ENCODE measurements at places on chromosomes 11 and 22.

- no peak overlapping the region for H3K27ac ChIP-seq
- H3K36me3 ChIP-seq = peaks cover 91% of the 10 kb centered on the region
- DNase-seq = no peak
- no peaks in the 10 kb centered on the region for H3K27me3 ChIP-seq
Measured at GRCh38 chr22:38295863-38296262, 21.4 kb downstream of the CSNK1E start.

DNA sequence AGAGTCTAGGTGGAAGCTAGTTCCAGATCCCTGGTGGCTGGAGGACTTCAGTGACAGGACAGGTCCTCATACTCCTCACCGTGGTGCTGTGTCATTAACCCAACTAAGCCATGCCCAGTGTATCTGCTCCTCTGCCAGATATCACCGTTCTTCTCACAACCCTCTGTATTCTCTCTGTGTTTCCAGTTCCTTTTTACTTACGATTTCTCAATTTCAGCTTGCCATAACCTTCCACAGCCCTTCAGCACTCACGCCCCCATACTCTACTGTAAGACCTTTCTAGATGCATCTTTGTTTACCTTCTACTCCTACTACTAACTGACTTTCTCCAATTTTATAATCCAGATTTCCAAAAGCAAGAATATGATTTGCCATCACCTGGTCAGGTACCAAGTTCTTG is 26.1 kb upstream of the RIC3 start:
- no peak overlapping the region for H3K27ac ChIP-seq
- H3K4me3 ChIP-seq = no peak overlapping the region
- no peaks in the 10 kb centered on the region for H3K4me1 ChIP-seq
- no peak for DNase-seq

GRCh38 chr22:27772984-27773498 is 28.5 kb downstream of the MN1 start:
- no peak overlapping the region for H3K4me3 ChIP-seq
- H3K4me1 ChIP-seq = peaks cover 10% of the 10 kb centered on the region
- H3K27me3 ChIP-seq = no peaks in the 10 kb centered on the region
- H3K27ac ChIP-seq = no peak overlapping the region
- no peaks in the 10 kb centered on the region for H3K36me3 ChIP-seq

GRCh38 chr11:10503221-10503620 is 37.8 kb downstream of the RNF141 start:
- no peak overlapping the region for H3K27ac ChIP-seq
- H3K4me3 ChIP-seq = no peak overlapping the region

DNA sequence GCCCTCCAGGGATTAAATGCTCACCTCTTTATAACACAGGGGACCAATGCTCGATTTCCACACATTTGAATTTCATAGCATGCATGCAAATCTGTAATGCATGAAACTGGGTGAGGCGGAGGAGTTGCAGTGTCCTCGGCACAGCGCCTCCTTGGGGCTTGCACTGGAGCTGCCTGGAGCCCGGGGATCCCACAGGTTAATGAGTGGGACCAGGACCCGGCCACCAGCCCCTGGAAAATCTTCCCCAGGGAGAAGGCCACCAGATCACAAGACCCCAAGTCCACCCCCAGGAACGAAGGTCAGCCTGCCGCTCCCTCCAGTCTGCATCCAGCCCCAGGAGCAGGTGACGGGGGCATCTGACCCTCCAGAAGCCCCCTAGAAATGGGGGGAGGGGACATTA is 119.1 kb downstream of the MN1 start:
- H3K27me3 ChIP-seq = peaks cover 4% of the 10 kb centered on the region
- no peaks in the 10 kb centered on the region for H3K36me3 ChIP-seq
- no peak overlapping the region for H3K4me3 ChIP-seq
- H3K27ac ChIP-seq = no peak overlapping the region
- DNase-seq = no peak
- H3K4me1 ChIP-seq = no peaks in the 10 kb centered on the region

- no peak overlapping the region for H3K4me3 ChIP-seq
- no peaks in the 10 kb centered on the region for H3K4me1 ChIP-seq
- no peaks in the 10 kb centered on the region for H3K36me3 ChIP-seq
- DNase-seq = peak; percentile 27
- H3K27ac ChIP-seq = no peak overlapping the region
Measured at GRCh38 chr11:61985869-61986268, 18.4 kb upstream of the FTH1 start.

DNA sequence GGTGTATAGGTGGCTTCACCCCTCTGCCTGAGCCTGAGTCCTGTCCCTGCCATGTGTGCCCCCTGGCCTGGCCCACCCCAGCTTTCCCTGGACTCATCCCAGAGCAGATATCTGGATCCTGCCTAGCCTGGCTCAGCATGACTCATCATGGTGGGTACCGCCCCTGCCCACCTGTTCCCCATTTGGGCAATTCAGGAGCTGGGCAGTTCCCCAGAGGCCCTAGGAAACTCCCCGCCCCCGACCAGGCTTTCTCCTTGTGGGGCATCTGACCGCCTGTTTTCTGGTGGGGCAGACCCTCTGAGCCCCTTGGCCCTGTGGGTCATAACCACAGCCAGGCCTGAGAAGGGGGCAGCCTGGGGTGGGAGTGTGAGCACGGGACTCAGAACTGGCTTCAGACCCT is 4.4 kb downstream of the TSPO start:
- H3K4me3 ChIP-seq = no peak overlapping the region
- peaks cover 15% of the 10 kb centered on the region for H3K4me1 ChIP-seq
- no peaks in the 10 kb centered on the region for H3K27me3 ChIP-seq
- peaks cover 7% of the 10 kb centered on the region for H3K36me3 ChIP-seq

DNA sequence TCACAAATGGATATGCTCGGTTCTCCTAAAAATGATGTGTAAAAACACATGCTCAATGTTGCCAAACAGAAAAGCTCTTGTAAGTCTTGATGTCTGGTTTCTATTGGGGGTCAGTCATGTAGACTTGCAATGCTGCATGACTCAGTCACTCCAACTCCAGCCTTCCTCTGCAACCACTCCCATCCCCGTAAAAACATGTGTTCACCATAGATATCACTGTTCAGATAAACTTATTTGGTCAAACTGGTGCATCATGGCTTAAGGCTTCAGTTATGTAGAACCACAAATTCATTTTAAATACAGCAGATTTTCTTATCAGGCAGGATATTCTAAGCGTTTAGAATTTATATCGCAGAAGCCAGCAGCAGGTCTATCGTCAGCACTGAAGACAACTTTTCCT is 298.4 kb upstream of the LUZP2 start:
- no peaks in the 10 kb centered on the region for H3K4me1 ChIP-seq
- DNase-seq = no peak
- no peak overlapping the region for H3K27ac ChIP-seq
- H3K4me3 ChIP-seq = no peak overlapping the region

- H3K27ac ChIP-seq = no peak overlapping the region
- no peaks in the 10 kb centered on the region for H3K4me1 ChIP-seq
- H3K4me3 ChIP-seq = no peak overlapping the region
- H3K36me3 ChIP-seq = no peaks in the 10 kb centered on the region
- DNase-seq = no peak
Measured at GRCh38 chr11:121282886-121283502, 9.6 kb upstream of the SC5D start.

GRCh38 chr22:22670076-22670795 is 25.8 kb downstream of the GGTLC2 start:
- H3K4me3 ChIP-seq = no peak overlapping the region
- DNase-seq = no peak
- H3K4me1 ChIP-seq = no peaks in the 10 kb centered on the region
- no peaks in the 10 kb centered on the region for H3K36me3 ChIP-seq

- peaks cover 52% of the 10 kb centered on the region for H3K4me1 ChIP-seq
- no peaks in the 10 kb centered on the region for H3K36me3 ChIP-seq
- H3K27ac ChIP-seq = no peak overlapping the region
- H3K4me3 ChIP-seq = no peak overlapping the region
Measured at GRCh38 chr22:46777609-46777970, 15.1 kb downstream of the TBC1D22A start.

GRCh38 chr22:31897842-31898805 is 46.2 kb upstream of the YWHAH start:
- H3K4me3 ChIP-seq = no peak overlapping the region
- H3K36me3 ChIP-seq = peaks cover 51% of the 10 kb centered on the region
- H3K27me3 ChIP-seq = no peaks in the 10 kb centered on the region
- no peaks in the 10 kb centered on the region for H3K4me1 ChIP-seq

GRCh38 chr11:93525601-93526345 is 17.4 kb downstream of the SMCO4 start:
- H3K4me3 ChIP-seq = no peak overlapping the region
- H3K4me1 ChIP-seq = peaks cover 60% of the 10 kb centered on the region
- H3K27me3 ChIP-seq = no peaks in the 10 kb centered on the region
- H3K36me3 ChIP-seq = no peaks in the 10 kb centered on the region
- DNase-seq = no peak
- H3K27ac ChIP-seq = no peak overlapping the region

GRCh38 chr11:95074792-95075563 is 8.3 kb downstream of the SRSF8 start:
- H3K36me3 ChIP-seq = no peaks in the 10 kb centered on the region
- peaks cover 40% of the 10 kb centered on the region for H3K4me1 ChIP-seq
- H3K27ac ChIP-seq = peak overlapping the region; percentile 33
- peak; percentile 83 for DNase-seq
- no peaks in the 10 kb centered on the region for H3K27me3 ChIP-seq

GRCh38 chr22:28783786-28784671 is 11.5 kb downstream of the CCDC117 start:
- H3K36me3 ChIP-seq = peaks cover 86% of the 10 kb centered on the region
- peaks cover 28% of the 10 kb centered on the region for H3K4me1 ChIP-seq
- no peaks in the 10 kb centered on the region for H3K27me3 ChIP-seq
- H3K4me3 ChIP-seq = no peak overlapping the region
- H3K27ac ChIP-seq = peak overlapping the region; percentile 65

GRCh38 chr11:73716153-73717056 is 44.5 kb downstream of the RAB6A start:
- H3K27ac ChIP-seq = no peak overlapping the region
- H3K4me1 ChIP-seq = peaks cover 3% of the 10 kb centered on the region
- DNase-seq = no peak
- H3K27me3 ChIP-seq = no peaks in the 10 kb centered on the region
- peaks cover 63% of the 10 kb centered on the region for H3K36me3 ChIP-seq

DNA sequence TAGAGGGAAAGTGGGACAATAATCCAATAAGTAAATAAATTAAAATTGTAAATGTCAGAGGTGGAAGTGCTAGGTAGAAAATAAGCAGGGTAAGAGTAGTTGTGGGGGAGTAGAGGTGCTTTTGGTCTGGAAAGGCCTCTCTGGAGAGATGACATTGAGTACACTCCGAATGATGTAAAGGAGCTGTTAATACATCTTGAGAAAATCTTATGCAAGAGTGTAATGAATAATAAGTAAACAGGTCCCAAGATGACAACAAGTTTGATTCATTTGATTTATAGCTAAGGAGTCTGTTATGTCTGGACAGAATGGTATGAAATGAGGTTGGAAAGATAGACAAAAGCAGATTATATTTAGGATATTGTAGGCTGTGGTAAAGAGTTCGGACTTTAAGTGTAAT is 87.5 kb downstream of the TMEM135 start:
- no peak overlapping the region for H3K4me3 ChIP-seq
- peaks cover 4% of the 10 kb centered on the region for H3K4me1 ChIP-seq
- H3K27ac ChIP-seq = no peak overlapping the region

DNA sequence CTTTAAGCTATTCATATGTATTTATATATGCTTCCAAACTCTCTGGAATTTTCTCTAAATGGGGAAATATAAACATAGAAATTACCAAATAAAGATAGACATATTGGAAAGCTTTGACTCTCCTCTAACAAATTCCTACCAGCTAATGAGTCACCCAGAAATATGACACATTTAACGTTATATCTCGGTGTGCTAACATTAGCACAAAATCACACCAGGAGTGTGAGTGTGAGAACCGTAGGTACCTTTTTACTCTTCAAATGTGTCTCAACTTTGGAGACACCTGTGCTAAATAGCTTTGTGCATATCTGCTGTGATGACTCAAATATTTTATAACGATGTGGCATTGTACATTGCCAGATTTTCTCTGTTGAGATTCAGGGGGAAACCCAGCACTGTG is 714.4 kb downstream of the METTL15 start:
- no peak for DNase-seq
- H3K27me3 ChIP-seq = no peaks in the 10 kb centered on the region
- no peak overlapping the region for H3K27ac ChIP-seq
- no peaks in the 10 kb centered on the region for H3K36me3 ChIP-seq
- H3K4me1 ChIP-seq = no peaks in the 10 kb centered on the region

GRCh38 chr11:8814923-8815240 is 96.1 kb upstream of the AKIP1 start:
- H3K27me3 ChIP-seq = no peaks in the 10 kb centered on the region
- peaks cover 42% of the 10 kb centered on the region for H3K4me1 ChIP-seq
- DNase-seq = no peak
- H3K27ac ChIP-seq = peak overlapping the region; percentile 80

DNA sequence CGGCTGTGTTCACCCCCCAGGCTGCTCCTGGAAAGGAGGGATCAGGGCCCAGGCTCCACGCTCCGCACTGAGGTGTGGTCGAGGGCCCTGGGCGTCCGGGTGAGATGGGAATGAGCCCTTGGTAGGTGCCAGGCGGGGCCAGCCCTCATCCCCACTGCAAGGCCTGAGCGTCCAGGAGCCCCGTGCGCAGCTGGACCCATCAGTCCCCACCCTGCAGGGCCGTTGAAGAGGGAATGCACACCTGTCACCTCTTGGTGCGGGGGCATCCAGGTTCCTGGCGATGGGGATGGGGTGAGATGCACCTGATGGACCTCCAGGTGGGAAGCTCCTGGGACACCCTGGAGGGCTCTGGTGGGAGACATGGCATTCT is 72.2 kb downstream of the KCNQ1 start:
- H3K27me3 ChIP-seq = no peaks in the 10 kb centered on the region
- no peak overlapping the region for H3K27ac ChIP-seq
- H3K4me3 ChIP-seq = no peak overlapping the region
- no peaks in the 10 kb centered on the region for H3K36me3 ChIP-seq

Measured in upper lobe of right lung (tissue), 1 donor.